Stimulated activated CD8-positive, alpha-beta memory T cell treated with anti-CD3 and anti-CD28 coated beads, Interleukin-15, amount 100 ng/mL, for 24 hours (primary cell): ENCODE measurements at places on chromosomes 6 and 20.

DNA sequence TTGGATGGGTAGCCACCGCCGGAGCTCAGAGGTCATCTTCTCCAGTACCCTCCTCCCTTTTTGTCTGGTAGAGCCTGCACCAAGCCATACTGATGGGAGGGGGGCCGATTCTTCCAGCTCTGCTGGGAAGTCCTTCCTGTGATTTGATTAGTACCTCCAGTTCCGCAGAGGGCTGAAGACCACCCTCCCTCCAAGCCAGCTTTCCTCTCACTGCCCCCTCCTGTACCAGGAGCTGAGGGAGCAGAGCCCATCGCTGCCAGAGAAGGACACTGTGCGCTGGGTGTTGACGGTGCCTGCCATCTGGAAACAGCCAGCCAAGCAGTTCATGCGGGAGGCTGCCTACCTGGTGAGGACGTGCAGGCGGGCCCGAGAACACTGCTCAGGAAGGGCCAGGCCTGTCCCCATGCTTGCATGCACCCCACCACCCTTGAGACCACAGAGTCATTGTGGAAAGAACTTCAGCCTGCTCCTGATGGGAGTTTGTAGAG lies 13.2 kb downstream of the HSPA12B start:
- no peak for DNase-seq

GRCh38 chr6:159933077-159933476 lies 35.8 kb upstream of the IGF2R start:
- no peak for DNase-seq

- DNase-seq = no peak
Observed at GRCh38 chr20:37955511-37955910, 52.6 kb downstream of the VSTM2L start.

GRCh38 chr20:38116409-38117165 lies 48.5 kb downstream of the TGM2 start:
- no peak for DNase-seq

DNA sequence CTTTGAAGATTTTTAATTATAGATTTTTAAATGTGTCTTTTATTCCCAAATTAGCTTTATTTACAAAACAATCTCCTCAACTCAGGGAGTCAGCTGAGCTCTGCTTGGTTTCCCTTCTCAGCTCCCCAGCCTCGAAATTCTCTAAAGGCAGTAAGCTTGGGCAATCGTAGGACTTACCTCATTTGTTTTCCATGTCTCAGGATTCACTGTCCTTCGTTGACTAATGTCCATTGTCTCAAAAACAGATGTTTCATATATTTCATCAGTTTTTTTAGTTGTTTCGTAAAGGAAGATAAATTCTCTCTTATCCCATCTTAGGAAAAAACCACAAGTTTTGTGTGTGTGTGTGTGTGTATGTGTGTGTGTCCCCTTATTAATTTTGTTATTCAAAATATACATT lies 102.2 kb upstream of the ADGRF1 start:
- DNase-seq = no peak

GRCh38 chr6:140849456-140849855 lies 1283.3 kb upstream of the GJE1 start:
- no peak for DNase-seq
